ENCODE measurements at places on chromosomes 16 and 17.

GRCh38 chr16:65958086-65958485, 408.4 kb upstream of the CDH5 start:
- DNase-seq = no peak

DNA sequence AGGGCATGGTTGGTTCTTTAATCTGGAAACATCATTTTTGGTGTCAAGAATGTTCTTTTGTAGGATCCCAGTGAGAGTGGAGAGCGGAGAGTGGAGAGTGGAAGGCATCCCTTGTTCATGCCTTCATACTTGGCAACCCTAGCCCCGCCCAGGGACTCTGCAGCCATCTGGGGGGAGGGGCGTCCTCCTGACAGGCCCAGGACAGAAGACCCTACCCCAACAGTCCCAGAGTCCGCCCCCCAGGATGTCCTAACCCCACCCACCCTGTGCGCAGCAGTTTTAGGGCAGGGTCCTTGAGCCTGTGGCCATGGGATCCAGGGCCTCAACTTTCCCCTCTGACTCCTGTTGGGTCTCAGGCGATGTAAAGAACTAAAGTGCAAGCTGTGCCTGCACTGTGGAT, 4.5 kb downstream of the SLC26A11 start:
- no peak for DNase-seq

DNA sequence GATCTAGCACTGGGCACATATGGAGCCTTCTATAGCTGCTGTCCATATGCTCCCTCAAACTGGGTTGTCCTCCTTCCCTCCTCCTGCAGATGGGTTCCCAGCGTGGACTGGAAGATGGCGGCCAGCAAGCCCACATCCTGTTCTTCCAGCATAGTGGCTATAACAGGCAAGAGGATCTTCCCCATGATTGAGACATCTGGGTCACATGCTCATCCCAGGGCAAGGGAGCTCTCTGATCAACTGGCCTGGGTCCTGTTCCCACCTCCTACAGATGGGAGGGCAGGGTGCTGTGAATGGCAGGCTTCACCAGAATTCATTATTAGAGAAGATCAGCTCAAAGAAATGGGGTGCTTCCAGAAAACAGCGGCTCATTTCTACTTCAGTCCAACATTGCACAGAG, 210.2 kb downstream of the PARN start:
- no peak for DNase-seq

- no peak for DNase-seq
Observed at GRCh38 chr17:80692931-80693467, 148.4 kb downstream of the RPTOR start.

DNA sequence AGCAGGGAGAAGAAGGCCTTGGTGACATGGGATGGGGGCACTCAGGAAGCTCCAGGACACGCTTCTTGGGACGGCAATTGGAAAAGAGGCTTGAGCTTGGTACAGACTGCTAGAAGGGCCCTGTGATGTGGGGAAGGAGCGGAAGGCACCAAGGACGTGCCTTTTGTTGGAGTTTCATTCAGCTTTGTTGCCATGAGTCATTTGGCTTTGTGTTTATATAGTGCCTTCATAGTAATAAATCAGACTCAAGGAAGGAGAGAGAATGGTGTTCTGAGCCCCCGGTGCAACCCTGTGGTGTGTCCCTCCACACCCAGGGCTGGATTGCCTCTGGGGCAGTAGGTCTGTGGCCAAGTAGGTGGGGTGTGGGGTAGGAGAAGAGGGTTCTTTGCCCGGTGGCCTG, 7.4 kb upstream of the TBX4 start:
- DNase-seq = no peak

DNA sequence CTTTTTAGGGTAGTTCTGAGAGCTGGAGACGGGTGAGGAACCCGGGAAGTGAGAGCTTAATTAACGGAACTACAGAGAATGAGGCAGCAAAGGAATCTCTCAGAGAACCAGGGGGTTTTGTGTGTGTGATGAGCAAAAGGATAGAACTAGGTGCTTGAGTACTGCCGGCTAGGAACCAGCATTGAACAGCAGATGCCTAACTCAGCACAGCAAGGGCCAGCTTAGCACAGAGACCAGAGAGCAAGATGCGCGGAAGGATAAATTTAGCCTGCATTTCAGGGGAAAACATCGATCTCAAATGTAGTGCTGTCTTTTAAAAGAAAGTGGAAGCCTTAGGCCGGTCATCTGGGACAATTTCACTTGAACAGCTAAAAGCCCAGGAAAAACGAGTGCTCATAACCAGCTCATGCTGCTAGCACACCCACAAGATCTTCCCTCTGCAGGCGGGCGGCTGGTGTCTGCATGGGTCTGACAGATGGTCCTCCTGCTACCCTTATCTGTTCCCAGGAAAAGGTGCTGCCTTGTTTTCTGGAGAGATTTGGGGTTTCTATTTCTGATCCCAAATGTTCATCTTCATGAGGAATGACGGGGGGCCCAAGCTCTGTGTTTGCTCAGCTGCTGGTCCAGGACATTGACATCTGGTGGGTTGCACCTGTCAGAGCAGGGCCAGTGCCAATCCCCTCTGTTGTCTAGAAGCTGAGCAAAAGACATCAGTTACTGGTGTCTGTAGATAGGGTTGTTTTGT, 103.9 kb downstream of the SOCS1 start:
- no peak for DNase-seq

GRCh38 chr16:84292011-84292410, 2.7 kb upstream of the WFDC1 start:
- DNase-seq = no peak

GRCh38 chr16:1494129-1494640, 1.0 kb downstream of the TELO2 start:
- no peak for DNase-seq

GRCh38 chr16:31094088-31094423, 541 bp downstream of the VKORC1 start:
- DNase-seq = no peak

GRCh38 chr16:25141648-25142047, 30.1 kb downstream of the LCMT1 start:
- no peak for DNase-seq

GRCh38 chr16:383326-384051, 1.7 kb upstream of the PGAP6 start:
- peak; percentile 50 for DNase-seq

GRCh38 chr17:8441690-8442089, 6.0 kb downstream of the NDEL1 start:
- DNase-seq = no peak

DNA sequence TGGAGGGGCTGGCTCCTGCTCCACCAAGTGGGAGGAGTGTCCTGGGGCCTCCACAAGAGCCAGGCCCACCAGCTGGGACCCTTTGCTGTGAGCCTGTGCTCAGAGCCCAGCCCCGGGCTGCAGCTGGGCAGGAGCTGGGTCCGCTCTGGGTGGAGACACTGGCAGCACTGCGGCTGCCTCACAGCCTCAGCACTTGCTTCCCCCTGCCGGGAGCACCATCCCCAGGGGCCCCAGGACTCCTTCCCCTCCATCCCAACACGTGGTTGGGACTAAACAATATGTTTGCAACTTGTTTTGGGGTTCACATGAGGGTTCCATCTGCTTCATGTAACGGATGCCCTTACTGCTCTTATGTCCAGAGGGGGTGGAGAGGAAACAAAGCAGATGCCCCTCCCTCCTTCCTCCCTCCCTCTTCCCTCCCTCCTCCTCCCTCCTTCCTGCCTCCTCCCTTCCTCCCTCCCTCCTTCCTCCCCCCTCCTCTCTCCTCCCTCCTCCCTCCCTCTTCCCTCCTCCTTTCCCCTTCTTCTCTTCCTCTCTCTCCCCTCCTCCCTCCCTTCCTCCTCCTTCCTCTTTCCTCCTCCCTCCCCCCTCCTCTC, 16.3 kb upstream of the CBFA2T3 start:
- DNase-seq = no peak

DNA sequence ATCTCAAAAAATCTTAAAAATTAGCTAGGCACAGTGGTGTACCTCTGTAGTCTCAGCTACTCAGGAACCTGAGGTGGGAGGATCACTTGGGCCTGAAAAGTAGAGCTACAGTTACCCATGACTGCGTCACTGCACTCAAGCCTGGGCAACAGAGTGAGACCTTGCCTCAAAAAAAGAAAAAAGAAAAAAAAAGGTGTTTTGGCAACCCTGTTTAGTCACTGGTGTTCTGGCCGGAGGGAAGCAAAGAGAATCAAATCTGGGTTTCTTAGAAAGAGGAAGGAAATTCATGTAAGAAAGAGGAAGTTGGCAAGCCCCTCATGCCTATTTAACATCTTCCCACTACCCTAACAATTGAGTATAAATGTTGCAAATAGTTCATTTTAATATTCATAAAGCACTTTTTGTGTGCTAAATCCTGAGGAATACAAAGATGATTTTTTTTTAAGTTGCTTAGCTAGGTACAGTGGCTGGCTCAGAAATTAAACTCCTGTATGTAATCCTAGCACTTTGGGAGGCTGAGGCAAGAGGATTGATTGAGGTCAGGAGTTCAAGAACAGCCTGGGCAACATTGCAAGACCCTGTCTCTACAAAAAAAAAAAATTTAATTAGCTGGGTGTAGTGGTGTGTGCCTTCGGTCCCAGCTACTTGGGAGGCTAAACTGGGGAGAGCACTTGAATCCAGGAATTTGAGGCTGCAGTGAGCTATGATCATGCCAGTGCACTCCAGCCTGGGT, 6.5 kb upstream of the USP32 start:
- DNase-seq = no peak

DNA sequence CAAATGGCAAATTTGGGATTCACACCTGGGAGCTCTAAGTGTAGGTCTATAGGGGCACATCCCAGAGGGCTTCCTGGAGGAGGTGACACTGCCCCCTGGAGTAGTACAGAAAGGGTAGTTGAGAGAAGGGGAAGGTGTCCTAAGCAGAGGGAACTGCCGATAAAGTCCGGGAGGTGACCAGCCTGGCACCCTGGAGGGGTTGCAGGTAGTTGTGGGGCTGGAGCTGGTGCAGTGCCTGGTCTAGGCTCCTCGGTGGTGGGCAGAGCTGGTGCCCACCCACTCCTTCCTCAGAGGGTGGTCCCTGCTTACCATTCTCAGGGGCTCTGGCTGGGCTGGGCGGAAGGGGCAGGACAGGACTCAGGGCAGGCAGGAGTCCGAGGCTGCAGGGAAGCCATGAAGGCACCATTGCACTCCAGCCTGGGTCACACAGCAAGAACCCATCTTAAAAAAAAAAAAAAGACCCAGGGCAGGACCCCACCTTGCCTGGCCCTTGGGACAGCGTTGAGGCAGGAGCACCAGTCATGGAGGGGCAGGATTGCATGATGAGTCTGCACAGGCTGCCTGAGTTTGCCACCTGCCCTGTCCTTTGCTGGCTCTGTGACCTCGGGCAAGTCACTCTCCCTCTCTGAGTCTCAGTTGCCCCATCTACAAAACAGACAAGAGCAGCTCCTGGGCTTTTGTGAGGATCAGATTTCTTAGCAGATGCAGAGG, 43.8 kb downstream of the LAT start:
- no peak for DNase-seq

GRCh38 chr17:64103391-64104364, 26.3 kb downstream of the ERN1 start:
- DNase-seq = no peak

GRCh38 chr16:50040018-50040417, 15.0 kb downstream of the CNEP1R1 start:
- DNase-seq = no peak

DNA sequence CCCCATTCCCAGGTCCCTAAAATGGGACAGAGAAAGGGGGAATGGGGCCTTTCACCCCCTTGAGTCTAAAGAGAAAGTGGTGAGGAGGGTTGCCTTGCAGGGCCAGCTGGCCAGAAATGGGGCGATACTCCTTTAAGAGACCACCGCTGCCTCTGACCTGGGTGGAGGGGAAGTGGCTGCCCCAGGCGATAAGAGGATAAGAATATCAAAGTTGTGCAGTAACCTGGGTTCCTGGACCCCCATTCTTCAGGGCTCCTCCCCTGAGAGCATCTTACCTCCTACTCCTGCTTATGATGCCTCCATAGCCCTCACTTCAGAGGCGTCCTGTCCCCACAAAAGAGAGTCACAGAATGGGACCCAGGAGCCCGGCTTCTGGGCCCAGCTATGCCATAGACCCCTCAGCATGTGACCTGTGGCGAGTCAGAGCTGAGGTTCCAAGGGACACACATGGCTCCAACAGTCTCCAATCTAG, 5.2 kb upstream of the TSPOAP1 start:
- DNase-seq = peak; percentile 41

All from CD4-positive, alpha-beta T cell treated with Interleukin-10 for 1 hour (primary cell).